ENCODE measurements at places on chromosomes 3 and 15.
A peak's percentile ranks its signal among the peaks of the same experiment; 100 is the strongest.

DNA sequence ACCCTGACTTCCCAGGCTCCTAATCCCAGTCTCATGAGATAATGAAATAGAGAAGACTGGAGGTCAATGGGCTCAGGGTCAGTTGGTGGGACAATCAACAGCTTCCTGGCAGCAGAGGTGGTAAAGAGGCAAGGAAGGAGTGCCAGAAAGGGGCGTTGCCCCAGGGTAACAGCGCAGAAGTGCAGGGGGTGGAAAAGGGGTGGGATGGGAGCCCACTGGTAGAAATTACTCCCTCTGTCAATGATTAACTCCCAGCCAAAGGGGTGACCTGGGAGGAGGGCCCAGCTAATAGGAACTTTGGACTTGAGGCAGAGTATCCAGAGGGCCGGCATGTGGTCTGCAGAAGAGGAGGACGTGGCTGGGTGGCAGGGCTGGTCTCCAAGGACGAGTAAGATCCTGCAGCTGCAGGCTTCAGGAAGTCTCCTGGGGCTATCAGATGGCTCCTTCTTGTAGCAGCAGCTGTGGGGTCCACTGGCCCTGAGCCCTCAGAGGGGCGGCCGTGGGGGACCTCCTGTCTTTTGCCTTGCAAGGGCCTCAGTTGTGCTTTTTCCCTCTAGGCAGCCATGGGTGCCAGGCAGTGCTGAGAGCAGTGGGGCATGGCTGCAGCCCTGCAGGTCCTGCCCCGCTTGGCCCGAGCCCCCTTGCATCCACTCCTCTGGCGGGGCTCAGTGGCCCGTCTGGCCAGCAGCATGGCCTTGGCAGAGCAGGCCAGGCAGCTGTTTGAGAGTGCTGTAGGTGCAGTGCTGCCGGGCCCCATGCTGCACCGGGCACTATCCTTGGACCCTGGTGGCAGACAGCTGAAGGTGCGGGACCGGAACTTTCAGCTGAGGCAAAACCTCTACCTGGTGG lies 2.3 kb downstream of the GLYCTK start:
- DNase-seq = no peak

GRCh38 chr3:42714171-42714852 lies 11.7 kb upstream of the HHATL start:
- DNase-seq = peak; percentile 32

DNA sequence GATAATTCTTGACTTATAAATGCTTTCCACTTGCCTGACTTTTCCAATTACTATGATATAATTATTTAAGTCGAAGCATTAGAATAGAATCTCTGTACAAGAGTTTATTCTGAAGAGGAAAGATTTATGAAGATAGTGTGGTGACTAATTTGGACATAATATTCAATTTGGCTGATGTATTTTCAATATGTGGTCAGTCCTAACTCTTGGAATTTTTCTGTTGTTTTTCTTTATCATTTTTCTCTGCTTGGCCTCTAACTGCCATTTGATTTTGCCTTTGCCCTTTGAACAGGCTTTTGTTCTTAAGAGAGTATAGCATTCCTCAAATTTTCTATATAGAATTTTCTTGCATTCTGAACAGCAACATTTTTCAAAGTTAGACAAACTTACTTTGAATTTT lies 2.6 kb upstream of the MDFIC2 start:
- DNase-seq = no peak

DNA sequence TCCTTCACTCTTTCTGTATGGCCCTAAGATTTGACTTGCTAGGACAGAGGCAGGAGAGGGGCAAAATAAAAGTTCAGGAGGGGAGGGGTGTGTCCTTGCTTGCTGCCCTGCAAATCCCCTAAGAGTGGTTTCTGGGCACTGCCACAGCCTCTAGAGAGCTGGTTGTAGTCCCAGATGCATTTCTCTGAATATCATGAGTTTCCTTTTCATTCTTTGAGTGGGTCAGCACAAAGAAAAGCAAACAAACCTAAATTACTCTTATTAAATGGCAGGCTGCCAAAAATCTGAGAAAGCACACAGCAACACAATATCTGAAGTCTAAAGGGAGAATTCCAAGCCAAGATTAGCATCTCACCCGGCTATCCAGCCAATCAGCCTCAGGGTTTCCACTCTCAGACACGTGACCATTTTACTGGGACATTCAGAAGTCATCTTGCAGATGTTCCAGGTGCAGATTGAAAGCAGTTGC lies 919.3 kb downstream of the TUSC7 start:
- peak; percentile 73 for DNase-seq

- DNase-seq = no peak
Observed at GRCh38 chr3:101828691-101829436, 20.4 kb upstream of the NFKBIZ start.

DNA sequence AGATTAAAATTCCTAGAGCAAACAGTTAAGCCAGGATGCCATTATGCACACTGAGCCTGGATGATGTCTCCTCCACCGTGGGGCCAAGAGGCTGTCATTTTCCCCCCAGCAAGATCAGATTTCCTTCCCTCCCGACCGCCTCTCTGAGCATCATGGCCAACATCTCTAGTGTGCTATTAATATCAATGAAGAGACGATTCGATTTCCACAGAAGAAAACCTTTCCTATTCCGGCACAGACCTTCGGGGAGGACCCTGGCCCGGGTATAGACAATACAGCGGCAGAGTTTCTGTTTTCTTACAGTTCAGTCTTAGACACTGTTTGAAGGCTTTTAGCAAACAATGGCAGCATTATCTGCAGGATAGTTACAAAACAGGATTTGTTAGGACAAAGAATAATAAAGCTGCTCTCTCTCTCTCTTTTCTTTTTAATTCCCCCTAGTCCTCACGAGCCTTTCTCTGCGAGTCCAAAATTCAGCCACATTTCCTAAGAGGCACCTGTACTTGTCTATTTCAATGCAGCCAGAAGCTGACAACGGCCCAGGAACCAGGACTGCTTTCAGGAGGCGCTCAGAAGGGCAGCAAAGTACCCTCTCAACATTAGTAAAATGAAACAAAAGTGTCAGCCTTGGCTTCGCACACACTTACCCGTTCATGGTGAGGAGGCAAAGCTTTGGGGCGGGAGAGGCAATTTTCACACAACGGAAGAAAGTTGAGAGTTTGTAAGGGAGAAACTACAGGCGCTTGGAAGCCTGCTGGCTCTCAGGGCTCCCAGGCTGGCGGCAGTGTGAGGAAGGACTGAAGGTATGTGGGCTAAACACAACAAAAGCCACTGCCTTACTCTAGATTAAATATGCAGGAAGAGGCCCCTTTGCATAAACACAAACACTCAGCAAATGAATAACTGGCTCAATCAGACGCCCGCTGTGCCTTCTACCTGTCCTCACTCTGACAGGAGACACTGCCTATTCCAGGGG lies 278.0 kb downstream of the FOXP1 start:
- peak; percentile 76 for DNase-seq

GRCh38 chr3:151979906-151980305 lies 106.5 kb downstream of the SUCNR1 start:
- DNase-seq = no peak

DNA sequence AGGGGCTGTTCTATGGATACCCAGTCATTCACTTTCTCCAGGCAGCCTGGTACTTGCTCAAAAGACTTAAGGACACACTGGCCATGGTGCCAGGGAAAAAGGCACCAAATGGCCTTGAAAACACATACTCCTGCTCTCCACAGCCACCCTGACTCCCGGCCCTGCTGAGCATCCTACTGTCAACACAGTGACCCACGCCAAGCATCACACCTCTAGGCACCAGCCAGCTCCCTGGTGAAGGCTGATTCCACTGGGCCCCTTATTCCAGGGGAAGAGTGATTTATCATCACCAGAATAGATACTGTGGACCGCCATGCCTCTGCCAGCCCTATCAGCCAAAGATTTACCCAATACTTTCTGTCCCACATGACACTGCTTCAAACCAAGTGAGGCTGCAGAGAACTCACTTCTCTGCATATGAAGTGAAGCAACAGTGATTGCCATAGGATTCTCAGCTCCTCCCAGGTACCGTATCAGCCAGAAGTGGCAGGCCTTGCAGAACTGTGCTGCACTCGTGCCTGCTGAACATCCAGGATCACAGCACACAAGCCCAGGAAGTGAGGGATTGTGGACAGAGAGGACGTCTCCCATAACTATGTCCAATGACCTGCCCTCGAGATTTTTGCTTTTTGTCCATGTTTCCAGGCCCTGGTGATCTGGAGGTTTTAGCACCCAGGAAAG lies 63.7 kb downstream of the WHAMM start:
- DNase-seq = peak; percentile 6

DNA sequence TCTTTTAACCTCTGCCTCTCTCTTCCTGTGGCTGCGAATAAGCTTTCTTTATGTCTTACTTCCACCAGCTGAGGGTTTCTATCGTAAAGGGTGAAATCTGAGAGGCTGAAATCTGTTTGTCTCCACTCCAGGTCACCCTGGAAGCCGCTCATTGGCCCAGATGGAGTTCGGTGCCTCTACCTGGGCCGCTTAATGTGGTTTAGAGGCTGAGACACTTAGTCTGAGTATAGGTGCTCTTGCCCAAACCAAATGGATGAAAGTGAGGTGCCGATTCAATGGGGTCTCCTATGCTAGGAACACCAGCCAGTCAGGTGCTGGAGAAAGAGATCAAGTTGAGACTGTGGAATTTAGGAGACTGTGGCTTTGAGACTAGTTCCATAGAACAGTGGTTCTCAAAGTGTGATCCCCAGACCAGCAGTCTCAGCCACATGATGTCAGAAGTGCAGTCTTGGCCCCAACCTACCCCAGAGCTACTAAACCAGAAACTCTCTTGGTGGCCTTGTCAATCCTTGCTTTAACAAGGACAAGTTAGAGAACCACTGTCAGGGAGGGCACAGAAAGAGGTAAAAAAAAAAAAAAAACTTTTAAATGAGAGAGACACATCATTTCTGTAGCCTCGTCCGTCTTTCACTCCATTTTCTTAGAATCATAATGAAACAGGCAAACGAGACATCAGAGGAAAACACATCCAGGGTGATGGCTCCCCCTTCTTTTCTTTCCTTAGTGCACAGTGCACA lies 54.9 kb upstream of the CCR2 start:
- no peak for DNase-seq
